NCI-H82 (cell line): ENCODE measurements at places on chromosomes 11 and 22.

DNA sequence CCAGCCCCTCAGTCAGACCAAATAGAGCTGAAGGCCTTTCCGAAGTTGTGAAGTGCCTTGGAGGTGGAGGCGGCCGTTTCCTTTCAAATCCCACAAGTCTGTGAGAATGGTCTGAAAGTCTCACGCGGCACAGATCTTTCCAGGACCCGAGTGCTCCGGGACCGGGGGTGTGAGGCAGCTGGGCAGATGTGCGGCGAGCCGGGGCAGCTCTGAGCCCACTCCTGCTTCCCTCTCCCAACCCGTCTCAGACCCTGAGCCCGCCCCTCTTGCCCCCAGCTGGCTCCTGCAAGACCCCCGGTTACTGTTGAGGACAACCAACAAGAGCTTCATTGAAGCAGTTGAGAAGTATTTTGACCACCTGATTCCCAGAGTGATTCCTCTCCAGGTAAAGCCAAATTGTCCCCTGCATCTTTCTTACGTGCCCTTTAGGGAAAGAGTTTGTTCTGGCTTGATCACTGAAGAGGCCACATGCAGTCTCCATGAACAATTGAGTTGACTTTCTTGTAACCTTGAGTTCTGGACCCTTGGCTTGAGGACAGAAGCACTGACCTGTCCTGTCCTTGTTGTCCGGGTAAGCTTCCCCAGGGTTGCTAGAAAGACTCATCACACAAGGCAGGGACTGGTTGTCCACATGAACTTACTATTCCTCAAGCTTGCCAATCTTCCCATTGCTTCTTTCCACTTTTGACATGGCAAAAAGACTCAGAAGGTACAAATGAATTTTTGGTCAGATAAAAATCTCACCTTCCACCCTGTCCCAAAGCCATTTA, 7.5 kb downstream of the GLB1L3 start:
- no peak for DNase-seq

- DNase-seq: no peak
Observed at GRCh38 chr11:125218336-125218735, 53.8 kb downstream of the PKNOX2 start.

DNA sequence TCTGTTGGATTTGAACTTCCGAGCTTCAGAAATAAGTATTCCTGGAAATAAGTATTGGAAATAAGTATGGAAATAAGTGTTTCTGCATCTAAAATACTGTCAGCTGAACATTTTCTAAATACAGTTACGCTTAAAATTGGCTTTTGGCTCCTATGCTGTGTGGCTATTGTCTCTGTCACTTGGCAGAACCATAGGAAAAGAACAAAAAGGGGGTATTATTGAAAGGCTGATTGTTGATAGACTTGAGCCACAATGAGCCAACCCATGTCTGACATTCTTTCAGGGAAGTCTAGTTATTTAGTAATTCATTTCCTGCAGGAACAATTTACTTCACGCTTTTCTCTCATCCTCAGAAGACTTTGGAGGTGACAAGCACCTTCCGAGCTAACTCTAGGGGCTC, 32.5 kb upstream of the LARGE1 start:
- no peak for DNase-seq

DNA sequence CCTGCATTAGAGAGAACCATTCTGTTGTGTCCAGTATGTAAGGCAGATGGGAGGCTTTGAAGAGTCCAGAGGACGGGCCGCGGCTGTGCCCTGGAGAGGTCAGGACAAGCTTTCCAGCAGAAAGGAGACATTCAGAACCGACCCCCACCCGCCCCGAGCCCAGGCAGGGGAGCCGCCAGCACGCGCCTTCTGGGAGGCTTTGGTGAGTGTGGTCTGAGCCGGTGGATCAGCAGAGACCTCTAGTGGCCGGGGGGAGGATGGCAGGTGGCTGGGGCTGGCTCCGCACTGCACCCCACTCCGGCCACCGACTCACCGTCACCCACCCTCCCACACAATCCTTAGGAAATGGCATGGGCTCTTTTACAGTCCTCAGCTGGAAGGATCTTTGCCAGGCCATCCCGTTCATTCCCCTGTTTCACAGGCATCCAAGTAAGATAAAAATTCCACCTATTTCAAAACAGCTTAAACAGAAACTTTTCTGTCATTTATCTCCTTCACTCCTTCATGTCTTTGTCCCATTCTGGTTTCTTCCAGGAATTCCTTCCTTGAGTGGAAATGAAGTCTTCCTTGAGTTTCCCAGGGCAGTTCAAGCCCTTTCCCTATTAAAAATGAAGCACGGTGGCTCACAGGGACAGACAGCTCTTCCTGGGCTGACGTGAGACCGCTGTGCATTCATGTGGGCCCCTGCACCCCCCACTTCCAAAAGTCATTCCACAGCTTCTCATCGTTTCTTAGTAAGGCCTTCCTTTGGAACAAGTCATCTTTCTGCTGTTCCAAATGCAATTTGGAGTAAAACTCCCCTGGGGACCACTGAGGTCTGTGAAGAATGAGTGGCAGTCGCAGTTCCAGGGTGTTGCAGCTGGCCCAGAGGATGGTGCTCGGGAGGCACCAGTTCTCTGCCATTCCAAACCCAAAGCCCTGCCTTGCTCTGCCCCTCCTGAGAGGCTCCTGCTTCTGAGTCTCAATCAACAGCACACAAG, 91.0 kb downstream of the FEZ1 start:
- peak; percentile 87 for DNase-seq

GRCh38 chr11:109785198-109785597, 308.0 kb upstream of the ZC3H12C start:
- no peak for DNase-seq

GRCh38 chr11:78711735-78712134, 137.1 kb upstream of the NARS2 start:
- DNase-seq: no peak

GRCh38 chr22:48869161-48869560, 958.5 kb downstream of the BRD1 start:
- DNase-seq: no peak

DNA sequence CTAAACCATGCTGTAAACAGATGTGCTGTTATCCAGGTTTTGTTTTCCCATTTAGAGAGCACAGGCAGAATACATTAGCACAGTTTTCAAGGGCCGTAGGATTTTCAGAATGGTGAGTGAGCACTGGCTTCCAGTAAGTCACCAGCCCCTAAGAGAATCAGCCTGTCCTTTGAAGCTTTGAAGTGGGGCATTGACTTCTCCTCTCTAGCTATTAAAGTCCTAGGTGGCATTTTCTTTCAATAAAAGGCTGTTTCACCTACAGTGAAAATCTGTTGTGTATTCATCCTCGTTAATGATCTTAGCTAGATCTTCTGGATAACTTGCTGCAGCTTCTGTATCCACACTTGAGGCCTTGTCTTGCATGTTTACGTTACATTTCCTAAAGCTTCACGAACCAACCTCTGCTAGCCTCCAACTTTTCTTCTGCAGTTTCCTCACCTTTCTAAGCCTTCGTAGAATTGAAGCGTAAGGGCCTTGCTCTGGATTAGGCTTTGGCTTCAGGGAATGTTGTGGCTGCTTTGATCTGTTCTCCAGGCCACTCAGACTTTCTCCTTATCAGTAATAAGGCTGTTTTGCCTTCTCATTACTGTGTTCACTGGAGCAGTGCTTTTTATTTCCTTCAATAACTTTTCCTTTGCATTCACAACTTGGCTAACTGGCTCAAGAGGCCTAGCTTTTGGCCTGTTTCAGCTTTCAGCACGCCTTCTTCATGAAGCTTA, 15.5 kb downstream of the CECR2 start:
- DNase-seq: no peak

- peak; percentile 67 for DNase-seq
Observed at GRCh38 chr11:64553554-64554201, 37.3 kb upstream of the SLC22A12 start.

DNA sequence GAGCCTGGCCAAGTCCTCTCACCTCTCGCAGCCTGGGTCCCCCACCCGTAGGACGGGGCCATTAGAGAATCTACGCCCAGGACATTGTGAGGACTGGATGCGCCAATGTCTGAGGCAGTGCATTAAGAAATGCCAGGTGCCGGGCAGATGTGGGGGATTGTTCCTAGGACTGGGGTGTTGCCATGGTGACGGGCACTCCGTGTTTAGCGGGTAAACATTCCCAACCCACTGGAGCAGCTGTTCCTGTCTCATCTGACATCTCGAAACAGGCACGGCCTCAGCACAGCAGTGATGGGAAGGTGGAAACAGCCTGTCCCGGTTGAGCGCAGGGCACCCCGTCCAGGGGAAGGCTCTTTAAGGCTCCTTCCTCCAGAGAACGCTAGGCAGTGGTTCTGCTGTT, 99.6 kb upstream of the RTL6 start:
- DNase-seq: peak; percentile 56

- DNase-seq: no peak
Observed at GRCh38 chr22:17035246-17035645, 27.2 kb upstream of the GAB4 start.

DNA sequence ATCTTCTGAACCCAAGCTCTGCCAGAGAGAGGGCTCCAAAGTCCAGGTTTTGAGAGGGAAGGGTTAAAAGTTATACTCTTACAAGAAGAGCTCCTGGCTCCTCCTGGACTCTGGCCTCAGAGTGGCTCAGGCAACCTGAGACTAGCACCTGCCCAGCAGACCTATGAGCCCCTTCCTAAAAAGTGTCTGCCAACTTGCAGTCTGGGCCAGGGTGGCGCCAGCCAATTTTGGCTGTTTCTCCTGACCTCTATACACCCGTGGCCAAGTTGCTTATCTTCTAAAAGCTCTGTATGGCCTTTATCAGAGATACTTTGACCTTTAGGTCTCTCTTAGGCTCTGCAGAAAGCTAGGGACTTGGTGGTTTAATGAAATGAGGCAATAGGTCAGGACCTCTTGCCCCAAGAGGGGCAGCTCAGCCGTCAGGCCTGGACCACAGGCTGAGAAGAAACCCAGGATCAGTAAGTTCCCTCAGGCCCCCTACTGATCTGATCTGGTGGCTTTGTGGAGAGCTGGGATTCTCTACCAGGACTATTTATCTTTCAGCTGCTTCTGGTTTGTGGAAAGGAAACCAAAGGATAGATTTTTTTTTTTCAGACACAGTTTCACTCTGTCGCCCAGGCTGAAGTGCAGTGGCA, 10.3 kb upstream of the UCP3 start:
- DNase-seq: no peak
